SJCRH30 (cell line): ENCODE measurements at places on chromosomes 11 and 22.
A peak's percentile ranks its signal among the peaks of the same experiment; 100 is the strongest.

DNA sequence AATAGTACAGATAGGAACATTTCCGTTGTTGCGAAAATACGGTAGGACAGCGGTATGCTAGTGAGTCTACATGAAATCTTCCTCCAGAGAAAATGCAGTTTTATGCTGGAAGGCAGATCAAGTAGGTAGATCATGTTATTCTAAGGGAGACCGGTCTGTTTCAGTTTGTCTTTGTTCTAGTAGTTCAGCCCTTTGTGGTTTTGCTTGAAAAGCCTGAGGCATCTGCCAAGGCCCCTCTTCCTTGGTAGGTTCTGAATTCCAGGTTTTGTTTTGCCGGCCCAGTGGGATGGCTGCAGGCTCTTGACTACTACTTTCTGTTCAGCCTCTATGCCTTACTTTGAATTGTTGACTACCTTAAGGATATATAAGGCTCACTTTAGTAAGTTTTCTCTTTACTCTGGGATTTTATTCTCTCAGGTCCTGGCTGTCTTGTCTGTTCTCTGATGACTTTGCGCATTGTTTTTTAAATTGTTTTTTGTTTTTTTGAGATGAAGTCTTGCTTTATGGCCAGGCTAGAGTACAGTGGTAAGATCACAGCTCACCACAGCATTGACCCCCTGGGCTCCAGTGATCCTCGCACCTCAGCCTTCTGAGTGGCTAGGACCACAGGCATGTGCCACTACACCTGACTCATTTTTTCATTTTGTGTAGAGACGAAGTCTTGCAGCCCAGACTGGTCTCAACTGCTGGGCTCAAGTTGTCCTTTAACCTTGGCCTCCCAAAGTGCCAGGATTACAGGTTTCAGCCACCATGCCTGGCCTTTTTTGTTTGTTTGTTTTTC is 53.7 kb downstream of the HIPK3 start:
- DNase-seq: peak; percentile 21

- DNase-seq: no peak
Observed at GRCh38 chr11:118443590-118444218, 7.4 kb downstream of the KMT2A start.

GRCh38 chr11:76859708-76860227 is 950 bp upstream of the ACER3 start:
- no peak for DNase-seq

GRCh38 chr11:65334696-65335295 is 1.1 kb downstream of the DPF2 start:
- DNase-seq: no peak

DNA sequence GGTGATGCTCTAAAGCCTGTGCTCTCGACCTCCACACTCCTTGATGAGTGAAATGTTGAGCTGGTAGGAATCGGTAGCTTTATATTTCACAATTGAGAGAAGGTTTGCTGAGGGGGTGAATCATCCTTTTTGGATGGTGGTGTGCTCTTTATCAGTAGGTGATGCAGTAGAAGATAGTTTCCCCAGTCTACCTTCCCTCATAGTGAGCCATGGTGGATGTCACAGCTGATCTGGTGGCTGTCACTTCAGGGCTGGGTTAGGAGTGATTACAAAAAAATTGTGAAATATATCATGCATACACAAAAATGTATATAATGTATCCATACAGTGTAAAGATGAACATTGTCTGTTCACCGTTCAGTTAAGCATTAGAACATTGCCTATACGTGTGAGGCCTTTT is 105.3 kb downstream of the GRAMD1B start:
- DNase-seq: no peak

GRCh38 chr11:129778877-129779276 is 36.8 kb upstream of the TMEM45B start:
- no peak for DNase-seq

DNA sequence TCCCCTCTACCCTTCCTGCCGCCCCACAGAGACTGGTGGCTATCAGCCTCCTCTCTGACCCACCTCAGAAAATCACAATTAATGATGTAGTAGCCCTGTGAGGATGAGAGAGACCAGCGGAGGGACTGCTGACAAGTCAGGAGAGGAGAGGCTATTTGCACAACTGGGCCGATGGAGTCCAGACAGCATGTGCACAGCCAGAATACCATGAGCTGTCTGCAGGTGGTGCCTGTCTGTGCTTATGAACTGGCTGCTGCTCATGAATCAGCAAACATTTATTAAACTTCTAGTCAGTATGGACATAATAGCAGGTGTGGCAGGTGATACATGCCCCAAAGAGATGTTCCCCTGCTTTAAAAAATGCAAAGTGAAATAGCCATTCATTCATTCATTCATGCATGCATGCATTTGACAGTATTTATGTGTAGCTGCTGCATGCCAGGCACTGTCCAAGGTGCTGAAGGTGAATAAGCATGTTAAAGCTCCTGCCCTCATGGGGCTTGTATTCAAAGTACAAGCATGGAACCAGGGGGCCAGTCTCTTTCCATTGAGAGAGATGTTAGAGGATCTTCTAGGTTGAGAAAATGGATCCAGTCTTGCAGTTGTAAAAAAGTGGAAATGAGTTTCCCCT is 141.3 kb downstream of the GRIK4 start:
- DNase-seq: peak; percentile 25

DNA sequence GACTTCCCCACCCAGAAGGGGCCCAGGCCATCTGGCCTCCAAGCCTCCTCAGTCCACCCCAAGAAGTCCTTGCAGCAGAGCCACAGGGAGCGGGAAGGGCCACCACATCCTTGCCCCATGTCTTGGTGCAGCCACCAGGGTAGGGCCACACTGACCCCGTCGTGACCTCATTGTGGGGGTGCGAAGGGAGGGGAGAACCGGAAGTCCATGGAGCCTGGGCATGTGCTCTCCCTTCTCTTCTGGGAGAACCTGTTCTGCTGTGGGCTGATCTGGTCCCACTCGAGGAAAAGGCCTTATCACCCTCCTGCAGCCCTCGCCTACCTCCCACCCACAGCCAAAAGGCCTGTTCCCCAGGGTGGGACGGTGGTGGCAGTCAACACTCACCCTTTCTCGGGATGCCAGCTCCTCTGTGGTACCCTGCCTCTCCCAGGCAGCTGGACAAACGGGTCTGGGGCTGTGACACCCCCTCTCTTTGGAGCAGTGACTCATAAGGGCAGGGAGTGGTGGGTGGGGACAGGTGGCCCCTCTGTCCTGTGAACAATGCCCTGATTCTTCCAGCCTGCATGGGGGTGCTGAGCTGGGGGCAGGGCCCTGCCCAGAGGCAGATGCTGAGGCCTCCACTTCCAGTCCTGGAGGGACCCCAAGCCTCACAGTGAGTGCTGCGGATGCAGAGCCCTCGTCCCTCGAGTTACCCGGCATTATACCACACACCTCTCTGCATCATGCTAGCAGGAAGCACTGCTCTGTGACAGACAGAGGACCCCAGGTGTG is 14.6 kb upstream of the CTSD start:
- DNase-seq: peak; percentile 74

DNA sequence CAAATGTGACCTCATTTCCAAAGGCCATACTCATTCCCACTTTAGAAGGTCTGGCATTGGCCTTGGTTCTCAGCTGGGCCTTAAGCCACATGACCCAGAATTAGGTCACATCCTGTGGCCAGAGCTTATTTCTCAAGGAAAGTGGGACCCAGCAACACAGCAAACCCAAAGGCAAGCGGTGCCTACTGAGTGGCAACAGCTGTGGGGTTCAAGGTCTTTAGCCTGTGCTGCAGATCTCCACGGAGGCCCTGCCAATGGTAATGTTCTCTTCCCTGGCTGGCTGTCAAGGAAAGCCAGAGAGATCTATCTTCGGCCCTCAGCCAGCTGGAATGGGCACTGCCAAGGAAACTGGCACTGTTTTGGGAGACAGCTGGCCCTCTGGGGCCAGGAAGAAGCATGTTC is 41.5 kb upstream of the TP53I11 start:
- no peak for DNase-seq

GRCh38 chr11:28757725-28758515 is 649.7 kb downstream of the METTL15 start:
- no peak for DNase-seq

- peak; percentile 61 for DNase-seq
Observed at GRCh38 chr11:64102005-64102738, 63.7 kb downstream of the MACROD1 start.

GRCh38 chr11:84345027-84345426 is 1058.9 kb upstream of the CCDC90B start:
- DNase-seq: no peak

- no peak for DNase-seq
Observed at GRCh38 chr11:63503492-63503891, 2.4 kb upstream of the LGALS12 start.

- DNase-seq: no peak
Observed at GRCh38 chr11:68441466-68442230, 18.9 kb upstream of the PPP6R3 start.

DNA sequence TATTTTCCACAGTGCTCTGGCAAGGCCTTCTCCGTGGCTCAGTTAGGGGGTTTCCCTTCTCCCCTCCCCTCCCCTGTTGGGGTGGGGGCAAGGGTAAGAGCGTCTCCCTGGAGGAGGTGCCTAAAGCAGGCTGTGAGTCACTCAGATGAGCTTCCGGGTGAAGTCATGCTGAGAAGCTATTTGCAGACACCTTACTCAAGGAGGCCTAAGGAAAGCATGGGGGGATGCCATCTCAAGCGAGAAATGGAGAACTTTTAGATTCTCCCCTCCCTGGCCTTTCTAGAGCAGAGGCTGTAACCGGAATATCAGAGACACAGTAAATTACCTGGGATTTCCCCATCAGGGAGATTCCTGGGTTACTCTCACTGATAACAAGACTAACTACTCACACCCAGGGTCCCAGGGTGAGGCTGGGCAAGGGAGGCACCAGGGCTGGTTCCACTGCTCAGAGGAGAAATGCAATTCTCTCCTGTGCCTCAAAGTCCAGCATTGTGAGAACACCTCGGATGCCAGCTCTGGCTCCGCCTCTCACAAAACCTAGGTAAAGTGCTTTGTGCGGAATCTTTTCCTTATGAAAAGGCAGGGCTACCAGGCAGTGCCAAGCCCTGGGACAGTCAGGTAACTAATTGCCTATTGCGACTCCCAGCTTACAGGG is 123.6 kb downstream of the ABTB2 start:
- DNase-seq: no peak

DNA sequence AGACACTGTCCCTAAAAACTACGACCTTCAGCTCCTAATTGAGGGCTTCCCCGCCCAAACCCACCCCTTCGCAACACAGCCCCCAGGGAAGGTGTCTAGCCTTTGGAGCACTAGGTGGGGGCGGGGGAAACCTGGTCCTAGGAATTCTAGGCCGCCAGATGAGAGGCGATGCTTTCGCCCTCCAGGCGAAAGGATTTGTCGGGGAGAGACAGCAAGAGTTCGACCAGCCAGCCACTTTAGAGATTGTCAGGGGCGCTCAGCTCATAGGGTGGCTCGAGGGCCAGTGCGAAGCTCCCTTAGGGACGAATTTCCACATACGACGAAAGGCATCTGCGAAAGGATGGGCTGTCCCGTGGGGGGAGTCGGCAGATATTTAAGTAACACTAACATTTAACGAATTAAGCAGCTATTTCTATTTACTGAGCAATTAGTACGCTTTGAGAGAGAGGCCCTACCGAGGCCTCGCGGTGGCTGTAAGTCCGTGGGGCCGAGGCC is 5.3 kb downstream of the CD248 start:
- DNase-seq: no peak

DNA sequence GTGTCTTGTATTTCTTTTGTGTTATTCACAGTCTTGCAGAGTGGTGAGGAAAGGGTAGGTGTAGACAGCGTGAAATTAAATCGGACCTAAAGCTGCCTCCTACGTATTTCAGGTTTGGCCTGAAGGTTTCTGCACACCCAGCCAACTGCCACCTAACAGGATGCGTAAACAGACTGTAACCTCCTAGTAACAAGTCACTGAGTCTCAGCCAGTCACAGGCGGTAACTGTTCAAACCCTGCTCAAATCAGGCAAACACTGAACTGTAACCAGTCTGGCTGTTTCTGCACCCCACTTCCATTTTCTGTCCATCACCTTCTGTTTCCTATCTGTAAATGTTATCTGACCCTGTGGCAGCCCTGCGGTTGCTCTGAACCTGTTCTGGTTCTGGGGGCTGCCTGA is 87.1 kb downstream of the ADAMTS15 start:
- DNase-seq: no peak

- no peak for DNase-seq
Observed at GRCh38 chr11:124085583-124085982, 29.7 kb upstream of the VWA5A start.

DNA sequence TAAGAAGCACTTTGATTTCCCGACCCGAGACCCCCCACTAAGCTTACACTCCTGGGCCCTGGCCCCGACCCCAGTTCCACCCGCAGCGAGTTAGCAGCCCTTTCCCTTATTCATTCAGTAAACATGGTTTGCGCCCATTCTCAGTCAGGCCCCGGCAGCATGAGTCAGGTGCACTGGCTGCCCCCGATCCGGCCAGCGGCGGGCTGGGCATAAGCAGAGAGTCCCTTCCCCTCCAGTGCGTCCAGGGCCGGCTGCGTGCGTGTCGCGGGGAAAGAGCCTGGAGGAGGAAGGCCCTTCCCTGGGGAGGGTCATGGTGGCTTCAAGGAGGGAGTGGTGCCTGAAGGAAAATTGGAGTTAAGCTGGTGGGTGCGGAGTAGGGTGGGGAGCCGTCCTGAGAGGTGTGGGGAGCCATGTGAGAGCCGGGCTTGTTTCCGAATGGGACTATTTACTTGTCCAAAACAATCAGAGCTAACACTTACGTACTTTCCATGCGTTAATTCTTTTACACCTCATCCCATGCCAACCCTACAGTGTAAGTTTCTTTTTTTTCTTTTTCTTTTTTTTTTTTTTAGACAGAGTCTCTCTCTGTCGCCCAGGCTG is 657 bp downstream of the IGHMBP2 start:
- DNase-seq: peak; percentile 28

DNA sequence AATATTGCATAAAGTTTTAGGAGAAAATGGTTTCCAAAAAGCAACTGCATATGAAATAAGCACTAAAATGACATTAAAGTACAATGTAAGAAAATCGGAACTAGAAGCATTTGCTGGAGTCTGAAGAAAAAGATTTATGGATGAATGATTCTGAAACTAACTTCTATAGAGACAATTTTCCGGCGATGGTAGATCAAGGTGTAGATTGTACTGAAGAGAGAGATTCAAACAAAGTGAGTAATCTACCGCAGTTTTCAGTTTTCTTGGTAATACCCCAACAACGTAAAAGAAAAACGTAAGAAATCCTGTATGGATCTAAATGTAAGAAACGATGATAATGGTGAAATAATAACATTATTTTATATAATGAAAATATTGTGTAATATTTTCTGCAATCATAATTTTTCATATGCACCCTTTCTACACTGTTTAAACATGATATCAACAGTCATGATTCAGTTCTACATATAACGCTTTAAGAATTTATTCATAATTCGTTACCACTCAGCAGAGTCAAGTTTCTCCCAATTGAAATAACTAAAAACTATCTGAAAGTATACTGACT is 1.8 kb upstream of the CDPF1 start:
- no peak for DNase-seq
